ENCODE measurements at places on chromosomes 5 and 9. TPM values are rescaled to one million over a fixed set of nuclear protein-coding genes. Genes with fewer than 3 reads are reported as not detected.

Gene SYK
- not detected for total RNA-seq

Gene PCDHGA2
- 1.2 TPM for total RNA-seq

GRCh38 chr9:112299514-112299913, 33.9 kb downstream of the PTBP3 start:
- no peak overlapping the region for H3K4me3 ChIP-seq
- H3K4me1 ChIP-seq, result peaks cover 12% of the 10 kb centered on the region
- peak overlapping the region; percentile 26 for H3K27ac ChIP-seq
- no peaks in the 10 kb centered on the region for H3K27me3 ChIP-seq
- peak; percentile 76 for DNase-seq

Gene CARTPT
- not detected for total RNA-seq

- DNase-seq, result peak; percentile 85
- no peaks in the 10 kb centered on the region for H3K36me3 ChIP-seq
- no peak overlapping the region for H3K4me3 ChIP-seq
- H3K27ac ChIP-seq, result peak overlapping the region; percentile 69
- no peaks in the 10 kb centered on the region for H3K27me3 ChIP-seq
- peaks cover 33% of the 10 kb centered on the region for H3K4me1 ChIP-seq
Measured at GRCh38 chr5:147530530-147531389, 20.9 kb upstream of the DPYSL3 start.

GRCh38 chr9:74521009-74521408, 23.9 kb downstream of the RORB start:
- no peak overlapping the region for H3K4me3 ChIP-seq
- H3K27me3 ChIP-seq, result no peaks in the 10 kb centered on the region
- H3K27ac ChIP-seq, result no peak overlapping the region

DNA sequence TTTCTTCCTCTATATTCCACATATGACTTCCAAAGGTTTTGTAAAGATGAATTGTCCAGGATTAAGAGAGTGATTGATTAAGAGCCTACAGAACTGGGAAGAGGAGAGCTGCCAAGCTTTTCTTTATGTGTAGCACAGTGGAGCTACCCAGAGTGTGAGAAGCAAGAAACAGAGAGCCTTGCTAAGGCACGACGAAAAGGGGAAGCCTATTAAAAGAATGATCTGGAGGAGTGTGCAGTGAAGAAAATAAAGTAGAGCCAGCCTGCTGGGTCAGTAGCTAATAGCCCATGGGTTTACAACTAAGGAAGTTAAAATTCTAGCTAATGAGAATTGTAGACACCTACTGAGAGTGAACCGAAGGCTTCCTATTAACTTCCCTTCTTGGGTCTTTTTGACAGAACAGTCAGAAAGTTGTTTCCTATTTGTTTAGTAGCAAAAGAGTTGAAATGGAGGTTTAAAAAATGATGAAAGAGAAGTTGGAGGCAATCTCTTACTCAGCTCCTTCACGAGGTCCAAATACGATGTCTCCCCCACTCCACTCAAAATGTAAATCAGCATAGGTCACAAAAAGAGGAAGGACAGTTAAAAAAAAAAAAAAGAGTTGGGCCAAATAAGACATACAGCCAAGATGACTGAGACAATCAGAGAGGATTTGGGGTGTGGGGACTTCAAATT, 957 bp upstream of the PRR16 start:
- H3K4me3 ChIP-seq, result no peak overlapping the region
- peaks cover 16% of the 10 kb centered on the region for H3K4me1 ChIP-seq
- H3K27ac ChIP-seq, result no peak overlapping the region
- no peaks in the 10 kb centered on the region for H3K36me3 ChIP-seq

- H3K27ac ChIP-seq, result peak overlapping the region; percentile 94
- H3K4me3 ChIP-seq, result peak overlapping the region; percentile 79
- no peaks in the 10 kb centered on the region for H3K36me3 ChIP-seq
- no peaks in the 10 kb centered on the region for H3K27me3 ChIP-seq
- H3K4me1 ChIP-seq, result peaks cover 27% of the 10 kb centered on the region
Measured at GRCh38 chr5:143405063-143405848, 1.8 kb upstream of the NR3C1 start.

- no peaks in the 10 kb centered on the region for H3K36me3 ChIP-seq
- DNase-seq, result peak; percentile 28
- peaks cover 6% of the 10 kb centered on the region for H3K27me3 ChIP-seq
- H3K4me1 ChIP-seq, result peaks cover 7% of the 10 kb centered on the region
- H3K27ac ChIP-seq, result no peak overlapping the region
- H3K4me3 ChIP-seq, result no peak overlapping the region
Measured at GRCh38 chr5:83000428-83000827, 76.8 kb downstream of the TMEM167A start.

- H3K36me3 ChIP-seq, result no peaks in the 10 kb centered on the region
- H3K27ac ChIP-seq, result no peak overlapping the region
- H3K4me3 ChIP-seq, result peak overlapping the region; percentile 49
- H3K27me3 ChIP-seq, result no peaks in the 10 kb centered on the region
- DNase-seq, result no peak
Measured at GRCh38 chr5:181218795-181219124, 4.3 kb upstream of the TRIM41 start.

Gene IFNA13
- not detected for total RNA-seq
